ENCODE measurements at places on chromosomes 5 and 9.

DNA sequence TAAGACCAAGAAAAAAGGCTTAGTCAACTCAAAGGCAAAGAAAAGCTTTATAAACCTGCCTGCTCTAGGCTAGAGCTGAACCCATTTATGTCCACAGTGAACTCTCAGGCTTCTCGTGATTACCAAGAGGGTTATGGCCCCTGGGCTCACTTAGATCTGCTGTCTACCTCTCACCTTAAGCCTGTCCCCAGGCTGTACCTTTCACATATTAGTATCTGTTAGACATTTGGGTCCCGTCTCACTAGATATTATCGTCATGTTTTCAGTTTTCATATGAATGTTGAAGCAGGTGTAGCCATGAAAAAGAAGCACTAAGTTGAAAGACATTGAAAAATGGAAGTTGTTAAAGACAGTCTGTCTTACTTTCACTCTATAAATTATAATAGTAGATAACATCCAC lies 75.2 kb upstream of the COX7C start:
- no peak for DNase-seq

DNA sequence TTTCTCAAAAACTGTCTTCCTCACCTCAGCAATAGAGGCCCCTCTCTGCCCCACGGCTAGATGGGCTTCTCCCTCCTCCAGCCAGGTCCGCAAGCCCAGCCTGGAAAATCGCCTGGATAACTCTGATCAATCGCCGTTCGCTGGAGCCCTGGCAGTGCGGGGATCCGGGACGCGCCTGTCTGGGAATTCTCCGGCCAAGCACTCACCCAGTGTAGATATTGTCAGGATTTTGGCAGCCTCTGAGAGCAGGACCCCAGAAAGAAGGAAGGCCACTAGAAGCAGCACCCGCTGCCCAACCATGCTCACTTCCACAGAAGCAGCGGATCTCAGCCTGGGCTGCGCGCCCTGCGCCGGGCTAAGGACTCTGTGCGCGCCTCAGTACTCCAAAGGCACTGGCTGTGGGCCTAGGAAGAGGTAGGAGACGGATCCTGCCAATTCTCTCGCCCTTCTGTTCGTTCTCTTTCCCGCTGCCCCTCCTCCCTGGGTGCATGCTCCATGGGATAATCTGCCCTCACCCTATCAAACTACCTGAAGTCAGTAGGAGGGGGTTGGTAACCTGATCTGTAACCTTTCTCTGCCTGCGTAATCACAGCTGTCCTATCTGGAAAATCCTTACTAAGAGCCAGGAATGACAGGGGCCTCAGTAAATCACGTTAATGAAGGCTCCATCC lies at the start of gene UGT3A1:
Gene UGT3A1, minus strand, starts transcription at position 450 of the 671 bp plus-strand sequence. Its CDS starts 150 bp downstream, at position 300.
- no peak for DNase-seq

- no peak for DNase-seq
These were observed 813 bp upstream of the SLU7 start for GRCh38 chr5:160419458-160420330.

DNA sequence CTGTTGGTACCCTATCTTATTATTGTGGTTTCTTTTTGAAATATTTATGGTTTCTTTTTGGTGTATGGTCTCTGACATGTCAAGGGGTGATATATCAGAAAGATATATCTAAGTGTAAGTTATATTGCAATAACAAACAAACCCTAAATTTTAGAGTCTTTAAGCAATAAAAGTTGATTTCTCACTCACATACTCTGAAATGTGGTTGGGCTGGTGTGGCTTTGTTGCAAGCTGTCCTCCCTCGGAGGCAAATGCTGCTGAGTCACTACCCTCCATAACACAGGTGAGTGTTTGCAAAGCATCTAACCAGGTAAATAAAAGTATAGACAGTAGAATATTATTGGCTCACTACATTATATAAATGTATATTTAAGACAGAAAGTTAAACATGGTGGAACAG lies 253.2 kb downstream of the CDH18 start:
- no peak for DNase-seq

DNA sequence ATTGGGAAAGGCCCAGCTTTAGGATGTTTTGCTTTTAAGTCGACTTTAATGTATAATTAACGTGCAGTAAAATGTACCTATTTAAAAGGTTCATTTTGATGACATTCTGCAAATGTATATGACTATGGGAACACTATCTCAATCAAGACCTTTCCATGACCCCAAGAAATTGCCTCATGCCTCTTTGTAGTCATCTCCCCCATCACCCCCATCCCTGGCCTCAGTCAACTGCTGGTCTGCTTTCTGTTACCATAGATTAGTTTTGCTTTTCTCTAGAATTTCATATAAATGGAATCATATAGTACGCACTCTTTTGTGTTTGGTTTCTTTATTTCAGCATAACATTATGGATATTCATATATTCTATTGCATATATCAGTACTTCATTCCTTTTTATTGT lies 80.7 kb upstream of the C9orf72 start:
- DNase-seq = no peak
